ENCODE measurements at places on chromosomes 1 and 21.

GRCh38 chr1:27306892-27307761, 14.8 kb upstream of the TMEM222 start:
- peak; percentile 63 for DNase-seq

DNA sequence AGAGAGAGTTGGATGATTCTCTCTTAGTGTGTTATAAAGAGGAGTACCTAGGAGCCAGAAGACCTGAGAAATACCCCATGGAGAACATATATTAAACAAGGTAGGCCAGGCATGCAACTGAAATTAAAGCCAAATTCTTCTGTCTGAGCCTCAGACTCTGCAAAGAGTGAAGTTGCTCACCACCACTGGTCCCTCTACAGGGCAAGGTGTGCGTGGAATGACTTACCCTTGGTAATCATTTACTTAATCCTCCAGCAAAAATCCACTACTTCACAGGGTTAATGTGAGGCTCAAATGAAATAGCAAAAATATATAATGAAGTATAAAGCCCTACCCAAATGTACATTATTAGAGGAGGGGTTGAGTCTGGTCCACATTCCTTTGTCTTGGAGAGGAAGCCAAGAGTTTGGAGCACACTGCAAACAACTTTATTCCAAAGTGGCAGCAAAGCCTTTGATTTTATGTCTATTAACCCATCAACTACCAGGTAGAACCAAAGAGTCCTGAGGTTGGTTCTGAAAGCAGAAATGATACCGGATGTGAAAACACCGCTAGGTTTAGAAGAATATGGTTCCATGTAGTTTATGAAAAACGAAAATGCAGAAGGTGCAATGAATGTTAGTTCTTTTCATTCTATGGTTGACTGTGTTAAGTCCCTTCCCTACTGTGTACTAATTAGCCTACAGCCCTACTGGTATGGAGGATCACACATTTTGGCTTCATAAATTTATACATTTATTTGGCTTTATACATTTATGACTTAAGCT, 8.5 kb downstream of the SSR2 start:
- no peak for DNase-seq

GRCh38 chr1:181106022-181106312, 17.5 kb downstream of the IER5 start:
- DNase-seq: no peak

DNA sequence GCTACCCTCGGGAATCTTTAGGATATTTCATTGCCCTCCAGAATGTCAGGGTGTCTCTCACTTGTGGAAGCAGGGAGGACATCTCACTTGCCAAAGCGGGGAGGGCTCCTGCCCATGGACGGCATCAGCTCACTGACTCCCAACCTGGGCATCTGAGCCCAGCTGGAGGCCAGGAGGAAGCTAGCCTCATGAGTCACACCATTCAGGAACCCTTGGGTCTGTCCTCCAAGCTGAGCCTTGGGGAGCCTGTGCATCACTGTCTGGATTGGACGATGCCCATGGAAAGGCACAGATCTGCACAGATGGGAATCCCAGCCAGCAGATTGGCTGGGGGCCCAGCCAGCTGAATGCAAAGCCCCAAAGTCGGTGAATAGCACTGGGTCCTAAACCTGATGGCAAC, 25.2 kb downstream of the WNT3A start:
- DNase-seq: no peak

DNA sequence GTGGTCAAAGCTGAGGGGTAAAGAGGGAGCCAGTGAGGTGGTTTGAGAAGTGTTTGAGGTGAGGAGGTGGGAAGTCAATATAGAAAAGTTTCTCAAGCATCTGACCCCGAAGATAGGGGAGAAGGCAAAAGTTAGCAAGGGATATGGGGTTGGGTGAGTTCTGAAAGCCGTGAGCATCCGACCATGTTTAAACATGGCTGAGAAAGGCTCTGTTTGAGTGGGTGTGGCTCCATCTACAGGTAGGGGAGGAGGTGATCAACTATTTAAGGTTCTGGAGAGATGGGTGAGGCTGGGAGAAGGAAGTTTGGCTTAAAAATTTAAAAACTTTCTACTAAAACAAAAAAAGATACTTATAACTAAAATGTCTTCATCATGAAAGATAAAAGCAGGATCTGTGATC, 273.8 kb downstream of the KCNJ6 start:
- DNase-seq: peak; percentile 59

GRCh38 chr1:205504311-205505075, at the start of gene CDK18:
CDK18 (plus strand) TSS chr1:205504669; CDS start chr1:205523168, 18,499 bp downstream.
- peak; percentile 74 for DNase-seq

DNA sequence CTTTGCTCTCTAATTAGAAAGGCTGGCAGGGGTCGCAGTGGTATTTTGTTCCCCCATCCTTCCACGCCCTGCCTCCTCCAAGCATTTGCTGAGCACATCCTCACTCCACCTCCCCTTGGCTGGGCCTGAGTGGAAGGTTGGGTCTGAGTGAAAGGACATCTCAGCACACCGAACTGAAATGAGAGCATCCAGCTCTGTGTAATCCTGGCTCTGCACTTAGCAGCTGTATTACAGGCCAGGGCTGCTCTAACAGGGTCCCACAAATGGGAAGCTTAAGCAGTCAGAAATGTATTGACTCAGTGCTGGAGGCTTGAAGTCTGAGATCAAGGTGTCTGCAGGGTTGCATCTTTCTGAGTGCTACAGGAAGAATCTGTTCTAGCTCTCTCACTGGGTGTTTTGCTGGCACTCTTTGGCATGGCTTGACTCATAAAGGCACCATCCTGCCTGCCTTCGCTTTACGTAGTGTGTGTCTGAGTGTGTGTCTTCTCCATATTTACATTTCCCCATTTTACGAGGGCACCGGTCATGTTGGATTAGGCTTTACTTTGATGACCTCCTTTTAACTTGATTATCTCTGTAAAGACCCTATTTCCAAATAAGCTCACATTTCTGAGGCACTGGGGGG, 48.5 kb upstream of the IGSF21 start:
- DNase-seq: no peak

DNA sequence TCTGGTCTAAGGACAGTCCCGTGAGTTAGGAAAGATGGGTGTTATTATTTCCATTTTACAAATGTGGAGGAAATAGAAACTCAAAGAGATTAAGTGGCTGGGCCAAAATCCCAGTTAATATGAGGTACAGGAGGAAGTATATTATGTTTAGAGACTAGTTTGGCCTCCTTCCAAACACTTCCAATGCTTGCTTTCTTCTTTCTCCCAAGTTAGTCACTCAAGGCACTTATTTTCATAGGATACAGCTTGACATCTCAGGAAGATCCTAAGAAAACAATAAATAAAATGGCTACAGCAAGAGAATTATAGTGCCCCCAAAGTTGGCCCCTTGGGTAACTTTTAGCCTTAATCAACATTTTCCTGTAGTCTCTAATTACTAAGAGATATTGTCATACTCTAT, 47.5 kb upstream of the IPO9 start:
- no peak for DNase-seq

DNA sequence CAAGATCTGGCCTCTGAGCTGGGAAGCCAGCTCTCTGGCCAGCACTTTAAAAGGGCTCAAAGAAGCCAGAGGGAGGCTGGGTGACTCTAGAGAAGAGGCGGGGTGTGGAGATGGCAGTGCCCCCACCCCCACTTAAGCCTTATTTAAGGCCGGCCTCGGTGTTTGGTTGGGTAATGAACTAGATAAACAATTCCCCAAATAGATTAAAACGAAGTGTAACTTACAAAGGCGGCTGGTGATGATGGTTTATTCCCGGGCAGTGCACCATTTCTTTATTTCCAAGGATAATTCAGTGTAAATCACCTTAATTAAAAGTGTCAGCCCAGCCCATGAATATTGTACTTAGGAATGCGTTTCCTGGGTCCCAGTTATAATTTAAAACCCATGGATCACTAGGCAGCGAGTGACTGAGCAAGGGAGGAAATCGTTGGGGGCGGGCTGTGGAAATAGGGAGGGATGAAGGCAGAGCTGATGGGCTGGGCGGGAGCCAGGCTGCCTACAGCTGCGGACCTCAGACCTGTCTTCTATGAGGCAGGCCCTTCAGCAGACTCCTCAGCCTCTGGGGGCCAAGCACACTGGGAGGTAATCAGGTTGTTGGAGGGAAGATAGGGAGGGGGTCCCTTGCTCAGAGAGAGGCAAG, 54.9 kb downstream of the TMEM53 start:
- no peak for DNase-seq

- DNase-seq: no peak
Measured at GRCh38 chr1:47554082-47554481, 116.2 kb downstream of the FOXD2 start.

- no peak for DNase-seq
Measured at GRCh38 chr1:119715542-119715941, 3.8 kb downstream of the PHGDH start.
